Activated T-cell treated with anti-CD3 and anti-CD28 coated beads, Interleukin-2, amount 50 U/mL, for 4 hours (primary cell): ENCODE measurements at places on chromosomes 5 and 9. TPM values are rescaled to one million over a fixed set of nuclear protein-coding genes. Genes with fewer than 3 reads are reported as not detected.

RNF38 gene
- total RNA-seq: 31.7 TPM

- DNase-seq: no peak
These were observed 170.0 kb downstream of the AUH start for GRCh38 chr9:91191411-91192380.

BAAT gene
- 0.30 TPM for total RNA-seq

GRCh38 chr9:88746029-88746742 is 211.2 kb downstream of the NXNL2 start:
- DNase-seq: no peak

DNA sequence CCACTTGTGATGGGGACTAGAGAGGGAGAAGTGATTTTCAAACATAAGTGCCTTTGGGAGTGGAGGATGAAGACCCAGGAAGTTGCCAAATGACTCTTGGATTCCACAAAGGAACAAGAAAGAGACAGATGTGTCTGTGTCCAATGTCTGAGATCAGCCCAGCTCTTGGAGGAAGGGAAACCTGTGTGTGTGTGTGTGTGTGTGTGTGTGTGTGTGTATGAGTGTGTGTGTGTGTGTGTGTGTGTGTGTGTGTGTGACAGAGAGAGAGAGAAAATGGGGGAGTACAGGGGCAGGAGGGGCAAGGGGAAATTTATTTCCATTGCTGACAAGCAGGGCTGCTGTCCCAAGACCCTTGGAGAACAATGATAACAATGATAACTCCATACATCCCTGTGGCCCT is 72.0 kb downstream of the PSD2 start:
- no peak for DNase-seq

- DNase-seq: no peak
These were observed 232.3 kb upstream of the TBCA start for GRCh38 chr5:78008356-78008967.

DNA sequence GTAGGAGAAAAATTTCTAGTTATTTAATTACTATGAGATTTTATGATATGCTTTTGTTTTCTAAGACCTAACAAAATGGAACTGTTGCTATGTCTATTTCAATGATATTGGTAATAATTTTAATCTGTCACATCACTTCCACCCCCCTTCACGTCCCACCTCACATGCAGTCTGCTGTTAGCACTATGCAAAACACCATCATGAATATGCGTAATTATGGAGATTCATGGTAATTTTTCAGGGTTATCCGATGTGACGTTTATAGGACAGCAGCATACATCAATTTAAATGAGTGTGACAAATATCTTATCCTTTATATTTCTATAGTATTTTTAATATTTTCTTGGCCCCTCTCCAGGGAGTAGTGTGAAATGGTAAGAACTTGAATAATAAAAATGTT is 283.8 kb upstream of the TMEM161B start:
- DNase-seq: no peak

GRCh38 chr9:109889456-109889855 is 109.5 kb downstream of the PALM2AKAP2 start:
- no peak for DNase-seq

STKLD1 gene
- total RNA-seq: 0.16 TPM

ADAMTSL2 gene
- 0.14 TPM for total RNA-seq

- no peak for DNase-seq
These were observed 159.5 kb downstream of the RAPGEF6 start for GRCh38 chr5:131475541-131475941.

GRCh38 chr9:130884111-130884531 is 12.5 kb downstream of the QRFP start:
- no peak for DNase-seq

SPINK13 gene
- not detected for total RNA-seq

CD74 gene
- 230 TPM for total RNA-seq

- no peak for DNase-seq
These were observed 84.3 kb upstream of the CAST start for GRCh38 chr5:96577909-96578308.

- no peak for DNase-seq
These were observed 75.2 kb upstream of the LMX1B start for GRCh38 chr9:126538550-126538949.

- no peak for DNase-seq
These were observed 33.9 kb downstream of the LMNB1 start for GRCh38 chr5:126810596-126811380.

NR5A1 gene
- 0.15 TPM for total RNA-seq

ATP10B gene
- total RNA-seq: 0.05 TPM

DNA sequence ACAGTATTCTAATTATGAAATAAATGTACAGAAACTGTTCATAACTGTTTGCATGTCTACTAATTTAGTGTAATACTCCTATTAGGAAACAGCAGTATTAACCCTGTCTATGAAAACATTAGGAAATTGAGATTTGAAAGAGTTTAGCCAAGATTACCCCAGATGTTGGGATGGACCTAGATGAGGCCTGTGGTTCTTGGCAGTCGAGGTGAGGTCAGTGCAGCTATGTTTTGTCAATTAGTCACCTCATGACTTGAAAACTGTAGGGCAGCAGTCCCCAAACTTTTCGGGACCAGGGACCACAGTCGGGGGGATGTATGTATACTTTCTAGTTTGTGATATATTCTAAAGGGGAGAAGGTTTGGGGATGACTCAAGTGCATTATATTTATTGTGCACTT is 4.7 kb downstream of the LNPEP start:
- no peak for DNase-seq

DNA sequence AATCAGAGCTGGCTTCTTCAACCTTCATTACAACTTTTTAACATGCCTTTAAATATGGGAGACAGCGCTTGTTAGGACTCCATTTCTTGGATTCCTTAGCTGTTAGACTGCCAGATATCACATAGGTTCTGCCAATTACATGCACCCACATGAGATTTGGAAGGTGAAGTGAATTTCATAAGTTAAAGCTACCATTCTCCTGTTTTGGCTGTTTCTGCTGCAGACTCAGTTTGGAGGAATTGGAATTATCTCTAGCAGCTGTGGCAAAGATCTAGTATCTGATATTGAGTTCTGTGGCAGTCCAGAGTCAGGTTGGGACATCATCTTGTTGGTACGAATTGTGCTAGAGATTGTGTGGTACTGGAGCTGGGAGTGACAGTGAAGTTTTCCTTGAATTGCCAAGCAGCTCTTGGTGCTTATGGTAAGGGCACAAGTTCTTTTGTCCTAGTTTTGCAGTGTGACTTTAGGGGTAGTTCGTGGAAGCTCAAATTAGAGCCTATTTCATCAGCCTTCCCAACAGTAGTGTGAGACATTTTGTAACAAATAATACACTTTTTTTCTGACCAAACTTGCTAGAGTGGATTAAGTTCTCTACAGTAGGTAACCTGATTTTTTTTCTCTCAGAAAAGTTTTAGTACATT is 9.1 kb upstream of the PJA2 start:
- no peak for DNase-seq

- DNase-seq: no peak
These were observed 113.3 kb downstream of the MAPKAP1 start for GRCh38 chr9:125593581-125594222.

DNA sequence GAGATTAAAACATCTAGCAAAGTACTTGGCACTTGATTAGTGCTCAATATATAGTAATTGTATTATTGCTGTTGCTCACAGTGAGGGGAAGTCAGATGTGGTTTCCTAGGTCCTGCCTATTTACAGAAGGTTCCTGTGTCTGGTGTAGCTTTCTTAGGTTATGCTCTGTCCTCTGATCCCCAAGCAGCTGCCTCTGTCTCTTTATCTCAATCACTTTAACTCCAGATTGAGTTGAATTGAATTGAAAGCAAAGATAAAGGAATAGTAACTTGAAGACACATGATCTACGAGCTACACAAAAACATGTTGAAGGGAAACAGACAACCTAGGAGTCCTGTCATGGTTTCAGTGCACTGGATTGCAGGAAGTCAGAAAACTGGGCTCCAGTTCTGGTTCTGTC is 113.9 kb upstream of the ADAMTSL1 start:
- no peak for DNase-seq

DNA sequence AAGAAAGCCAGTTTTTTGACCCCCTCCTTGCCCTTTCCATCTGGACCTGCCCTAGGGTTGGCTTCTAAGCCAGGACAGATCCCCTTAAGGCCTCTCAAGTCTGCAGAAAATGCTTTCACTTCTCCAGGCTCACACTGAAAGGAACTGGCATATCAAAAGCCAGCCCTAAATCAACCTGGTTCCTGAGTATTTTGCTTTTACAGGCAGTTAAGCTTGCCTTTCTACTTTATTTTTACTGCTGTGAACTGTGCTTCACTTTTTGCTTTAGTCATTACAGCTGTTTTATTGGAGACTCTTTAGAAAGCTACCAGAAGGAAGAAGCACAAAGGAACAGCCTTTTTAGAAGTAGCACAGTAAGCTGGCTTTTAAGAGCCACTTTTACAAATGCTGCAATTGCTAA is 5.0 kb downstream of the TARS1 start:
- no peak for DNase-seq

- DNase-seq: no peak
These were observed 907 bp downstream of the HMCN2 start for GRCh38 chr9:130266236-130267098.

GRCh38 chr9:136364942-136365774 is 1.6 kb upstream of the DNLZ start:
- no peak for DNase-seq

ANXA1 gene
- total RNA-seq: 55.9 TPM

- DNase-seq: no peak
These were observed 51.2 kb downstream of the MEF2C start for GRCh38 chr5:88831816-88832215.

GRCh38 chr9:134628354-134628736 is 13.3 kb upstream of the COL5A1 start:
- no peak for DNase-seq

GRCh38 chr9:136722093-136722968 is 10.0 kb downstream of the DIPK1B start:
- no peak for DNase-seq

GRCh38 chr9:135701067-135701958 is 672 bp upstream of the KCNT1 start:
- no peak for DNase-seq

TIMD4 gene
- 1.2 TPM for total RNA-seq

- DNase-seq: no peak
These were observed 58.4 kb downstream of the SLC1A3 start for GRCh38 chr5:36664766-36665165.

SOWAHA gene
- total RNA-seq: not detected

GRCh38 chr9:136117916-136118319 is 757 bp downstream of the TMEM250 start:
- no peak for DNase-seq

DNA sequence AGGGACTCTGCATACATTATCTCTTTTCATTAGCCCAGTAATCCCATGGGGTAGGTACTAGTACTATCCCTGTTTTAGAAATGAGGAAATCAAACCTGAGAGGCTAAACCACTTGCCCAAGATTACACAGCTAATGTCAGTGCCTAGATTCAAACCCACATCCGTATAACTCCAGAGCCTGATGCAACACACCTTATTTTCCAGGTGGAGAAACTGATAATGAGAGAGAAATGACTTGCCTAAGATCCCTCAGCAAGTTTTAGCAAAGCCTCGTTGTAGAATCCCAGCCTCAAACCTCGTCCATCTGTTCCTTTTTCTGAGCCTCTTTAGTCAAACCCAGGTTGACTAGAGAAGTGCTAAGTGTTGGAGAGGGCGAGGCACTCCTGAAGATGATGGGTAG is 1.1 kb upstream of the ADAM19 start:
- DNase-seq: no peak

DNA sequence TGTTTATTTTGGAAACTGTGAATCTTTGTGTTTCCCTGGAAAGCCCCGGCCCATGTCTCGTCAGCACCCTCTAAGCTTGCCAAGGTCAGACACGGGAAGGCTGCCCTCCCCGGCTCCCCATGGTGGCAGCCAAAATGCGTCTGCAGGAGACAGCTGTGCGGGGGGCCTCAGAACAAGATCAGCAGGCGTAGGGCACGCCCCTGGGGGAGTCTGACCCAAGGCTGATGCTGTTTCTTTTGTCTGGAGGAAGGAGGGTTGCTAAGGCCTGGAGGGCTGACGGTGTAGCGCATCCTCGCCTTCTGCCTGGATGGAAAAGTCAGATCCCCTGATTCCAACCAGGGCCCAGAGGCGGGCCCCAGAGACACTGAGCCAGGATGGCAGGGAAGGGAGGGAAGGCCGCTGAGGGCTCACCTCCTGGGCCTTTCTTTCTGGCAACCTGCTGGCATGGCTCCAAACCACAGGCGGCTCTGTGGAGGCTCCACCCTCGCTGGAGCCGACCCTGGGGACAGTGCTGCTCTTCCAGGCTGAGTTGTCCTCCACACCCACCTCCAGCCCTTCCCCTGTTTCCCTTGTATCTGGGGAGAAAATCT is 57.2 kb downstream of the OLFM1 start:
- DNase-seq: no peak

- no peak for DNase-seq
These were observed 18.7 kb upstream of the ROPN1L start for GRCh38 chr5:10423022-10423421.

DNA sequence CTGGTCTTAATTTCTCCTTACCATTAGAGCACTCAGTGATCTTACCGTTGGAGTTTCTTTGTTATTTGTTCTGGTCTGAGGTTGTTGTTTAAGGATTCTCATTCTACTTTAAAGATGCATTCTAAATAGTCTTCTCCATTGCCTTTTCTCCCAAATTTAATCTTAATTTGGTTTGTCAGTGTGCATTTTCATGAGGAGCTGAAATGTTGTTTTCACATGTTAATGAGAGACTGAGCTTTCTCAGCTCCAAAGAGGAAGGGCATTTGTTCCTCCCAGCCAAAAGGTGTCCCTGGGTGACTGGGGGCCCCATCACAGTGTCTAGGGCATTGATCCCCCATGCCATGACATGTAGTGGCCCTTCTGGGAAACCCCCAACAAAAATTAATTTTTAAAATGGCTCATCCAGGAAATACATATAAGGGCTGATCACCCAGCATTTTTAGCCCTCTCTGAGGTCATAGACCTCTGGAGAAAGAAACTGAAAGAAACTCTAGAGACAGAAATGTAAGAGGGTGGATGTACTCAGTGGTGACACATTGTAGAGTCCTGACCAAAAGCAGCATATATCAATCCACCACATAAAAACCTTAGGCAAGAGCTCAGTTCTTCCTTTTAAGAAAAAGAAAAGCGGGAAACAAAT is 240.4 kb upstream of the RAI14 start:
- no peak for DNase-seq

DNA sequence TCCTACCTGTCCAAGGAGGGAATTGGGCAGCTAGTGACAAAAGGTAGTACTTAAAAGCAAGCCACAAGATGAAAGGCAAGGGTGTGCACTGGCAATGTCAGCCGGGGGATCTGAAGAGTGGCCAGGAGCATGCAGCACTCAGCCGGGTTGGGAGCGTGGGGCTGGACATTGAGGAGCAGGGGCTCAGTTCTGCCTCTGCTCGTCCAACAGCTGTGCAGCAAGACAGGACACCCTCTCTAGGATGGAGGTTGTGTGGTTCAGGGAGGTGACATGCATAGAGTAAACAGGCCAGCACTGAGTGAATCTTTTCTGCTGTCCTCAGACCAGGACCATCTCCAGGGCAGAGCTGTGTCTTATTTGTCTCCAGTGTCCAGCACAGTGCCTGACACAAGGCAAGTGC is 235.3 kb downstream of the CRB2 start:
- DNase-seq: no peak

- peak; percentile 24 for DNase-seq
These were observed 586 bp downstream of the HMGXB3 start for GRCh38 chr5:150000990-150001659.

NRG2 gene
- 0.23 TPM for total RNA-seq

CER1 gene
- total RNA-seq: not detected
